ENCODE measurements at places on chromosomes 7 and 10.
A peak's percentile ranks its signal among the peaks of the same experiment; 100 is the strongest.

DNA sequence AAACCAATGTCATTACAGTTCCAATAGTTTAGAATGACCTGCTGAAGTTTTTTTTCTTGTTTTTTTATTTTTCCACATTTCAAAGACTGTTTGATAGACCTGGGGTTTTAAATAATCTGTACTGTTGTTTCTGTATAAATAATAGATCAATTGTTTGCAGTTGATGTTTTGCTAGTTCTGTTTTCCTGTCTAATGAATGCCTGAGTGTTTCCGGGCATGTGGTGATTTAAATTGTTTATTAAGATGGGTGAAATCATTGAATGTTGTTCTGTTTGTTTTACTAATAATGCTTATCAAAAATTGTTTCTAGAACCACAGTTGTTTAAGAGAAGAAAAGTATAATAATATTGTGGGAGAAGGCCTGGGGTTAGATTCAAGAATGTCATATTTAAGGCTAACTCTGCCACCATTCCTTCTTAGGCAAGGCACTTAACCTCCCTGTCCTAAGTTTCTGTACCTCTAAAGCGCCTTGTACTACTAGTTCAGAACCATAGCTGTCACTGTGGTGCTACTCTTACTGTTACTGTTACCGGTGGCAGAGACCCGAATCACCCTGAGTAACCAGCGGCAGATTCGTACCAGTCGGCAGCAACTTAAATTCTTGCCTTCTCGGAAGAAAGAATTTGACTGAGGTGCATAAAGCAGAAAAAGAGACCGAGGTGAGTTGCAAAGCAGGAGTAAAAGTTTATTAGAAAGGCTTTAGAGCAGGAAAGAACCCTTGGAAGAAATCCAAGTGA, 1014.1 kb downstream of the REEP3 start:
- no peak for DNase-seq

- peak; percentile 66 for DNase-seq
Observed at GRCh38 chr10:118840071-118840775, 85.5 kb upstream of the CACUL1 start.

GRCh38 chr10:133107442-133107841, 19.7 kb downstream of the ADGRA1 start:
- DNase-seq: no peak

DNA sequence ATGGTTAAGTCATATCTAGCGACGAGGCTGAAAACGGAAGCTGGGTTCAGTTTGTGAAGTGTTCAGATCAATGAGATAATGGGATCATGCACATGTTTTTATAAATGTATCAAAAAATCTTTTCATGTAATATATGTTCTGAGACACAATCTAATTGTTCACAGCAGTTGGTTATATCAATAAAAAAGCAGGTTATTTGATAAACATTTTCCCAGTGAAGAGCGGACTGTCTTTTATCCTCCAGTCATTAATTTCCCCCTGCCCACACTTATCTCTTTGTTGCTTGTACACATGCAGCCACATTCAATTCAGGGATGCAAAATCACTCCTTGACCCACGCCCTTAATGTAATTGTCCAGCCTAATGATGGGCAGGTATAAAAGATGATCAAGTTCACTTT, 563.1 kb downstream of the INHBA start:
- DNase-seq: no peak

DNA sequence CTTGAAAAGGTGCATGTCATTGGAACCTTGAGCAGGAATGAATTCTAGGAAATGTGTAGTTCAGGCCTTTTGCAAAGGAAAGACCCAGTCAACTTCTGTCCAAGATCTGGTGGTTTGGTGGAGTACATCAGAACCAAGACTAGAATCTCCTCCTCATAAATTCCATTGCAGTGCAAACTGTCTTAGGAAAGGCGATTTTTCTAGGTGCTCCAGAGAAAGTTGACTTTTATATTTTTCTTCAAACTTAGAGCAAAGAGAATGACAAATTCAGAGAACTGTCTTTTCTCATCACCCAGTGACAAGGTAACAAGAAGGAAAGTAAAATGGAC, 50.0 kb downstream of the PRTFDC1 start:
- no peak for DNase-seq

GRCh38 chr7:150912427-150912826, 60.1 kb downstream of the AOC1 start:
- no peak for DNase-seq

DNA sequence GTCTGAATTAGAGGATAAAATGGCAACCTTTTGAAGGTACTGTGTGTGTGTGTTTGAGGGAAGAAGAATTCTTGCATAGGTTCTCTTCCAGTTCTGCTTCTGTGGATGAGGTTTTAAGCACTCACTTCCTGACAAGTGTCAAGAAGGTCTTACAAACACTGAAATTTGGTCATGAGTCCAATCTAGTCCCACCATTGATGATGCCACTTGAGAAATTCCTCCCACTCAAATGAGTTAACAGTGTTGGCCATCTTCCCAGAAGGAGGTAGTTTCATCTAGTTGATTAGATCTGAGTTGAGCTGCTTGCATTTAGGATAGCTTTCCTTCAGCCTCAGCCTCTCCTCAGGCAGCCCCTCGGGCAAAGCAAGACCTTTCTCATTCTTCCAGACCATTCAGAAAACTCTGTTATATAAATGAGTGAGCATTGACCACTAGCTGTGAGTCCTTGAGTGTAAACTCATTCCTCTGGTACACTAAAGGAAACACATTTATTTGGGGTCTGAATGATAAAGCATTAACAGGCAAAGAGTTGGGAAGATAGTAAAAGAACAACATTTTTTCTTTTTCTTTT, 189.5 kb downstream of the TRIL start:
- DNase-seq: no peak

DNA sequence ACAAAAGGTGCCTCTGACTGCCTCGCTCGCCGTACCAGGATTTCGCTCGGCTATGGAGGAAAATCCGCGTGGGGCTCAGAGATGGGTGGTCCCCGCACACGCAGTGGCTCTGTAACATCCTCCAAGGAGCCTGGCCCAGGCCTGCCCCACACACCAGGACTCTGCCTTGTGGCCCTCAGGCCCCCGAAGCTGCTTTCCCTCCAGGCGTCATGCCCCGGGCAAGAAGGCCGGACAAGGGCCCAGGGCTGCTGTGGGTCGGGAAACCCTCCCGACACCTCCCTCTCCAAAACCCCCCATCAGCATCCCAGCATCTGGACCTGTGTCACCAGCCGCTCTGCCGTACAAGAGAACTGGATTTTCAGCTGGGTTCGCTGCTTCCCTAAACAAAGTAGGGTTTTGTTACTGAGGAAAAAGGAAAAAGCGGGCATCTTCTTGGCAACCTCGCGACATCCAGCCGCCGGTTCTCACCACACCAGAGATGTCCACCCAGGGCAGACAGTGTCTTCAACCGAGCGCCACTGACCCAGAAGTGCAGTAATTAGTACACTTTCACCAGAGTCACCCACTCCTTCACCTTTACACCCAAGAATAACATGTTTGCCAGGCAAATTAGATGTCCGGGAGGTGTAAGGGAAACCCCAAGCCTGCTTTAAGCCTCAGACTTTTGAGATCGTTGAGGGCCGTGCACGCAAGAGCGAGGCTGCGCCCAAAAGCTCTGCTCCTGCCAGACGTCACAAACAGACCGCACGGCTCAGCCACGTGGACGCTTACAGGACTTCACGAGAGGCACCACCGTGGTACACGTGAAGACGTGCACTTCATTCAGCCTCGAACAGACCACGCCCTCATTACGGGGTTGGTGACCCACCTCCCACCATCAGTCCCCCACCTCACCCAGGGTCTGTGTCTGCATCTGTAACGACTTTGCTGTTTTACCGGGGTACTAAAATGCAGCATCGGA, 62.2 kb downstream of the DIP2C start:
- no peak for DNase-seq

GRCh38 chr7:125126376-125126775, 196.8 kb upstream of the POT1 start:
- no peak for DNase-seq

GRCh38 chr7:81652225-81652624, 117.6 kb downstream of the HGF start:
- DNase-seq: no peak

GRCh38 chr10:80491251-80492102, 37.4 kb downstream of the TSPAN14 start:
- peak; percentile 53 for DNase-seq

- DNase-seq: no peak
Observed at GRCh38 chr10:50244201-50244600, 7.1 kb downstream of the ASAH2 start.

- no peak for DNase-seq
Observed at GRCh38 chr10:93965911-93966310, 27.8 kb upstream of the PLCE1 start.

- no peak for DNase-seq
Observed at GRCh38 chr10:124049484-124049883, 43.9 kb downstream of the CHST15 start.

DNA sequence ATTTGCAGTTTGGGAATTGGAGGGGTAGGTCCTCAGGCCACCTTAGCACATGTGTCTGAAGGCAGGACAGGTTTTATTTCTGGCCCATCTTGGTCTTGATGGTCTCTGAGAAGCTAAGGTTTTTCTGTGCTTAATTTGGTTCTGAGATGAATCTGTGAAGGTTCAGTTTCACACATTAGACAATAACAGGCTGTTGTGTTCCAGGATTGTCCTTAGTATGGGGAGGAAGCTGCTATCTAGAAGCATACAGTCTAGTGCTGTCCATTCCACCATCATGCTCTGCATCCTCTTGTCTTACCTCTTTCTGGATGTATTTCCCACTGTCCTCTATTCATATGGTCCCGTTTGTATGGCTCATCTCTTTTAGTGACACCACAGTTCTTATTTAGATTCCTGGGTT, 7.1 kb downstream of the UBE2D1 start:
- no peak for DNase-seq

GRCh38 chr7:24366876-24367275, 82.9 kb downstream of the NPY start:
- DNase-seq: no peak

DNA sequence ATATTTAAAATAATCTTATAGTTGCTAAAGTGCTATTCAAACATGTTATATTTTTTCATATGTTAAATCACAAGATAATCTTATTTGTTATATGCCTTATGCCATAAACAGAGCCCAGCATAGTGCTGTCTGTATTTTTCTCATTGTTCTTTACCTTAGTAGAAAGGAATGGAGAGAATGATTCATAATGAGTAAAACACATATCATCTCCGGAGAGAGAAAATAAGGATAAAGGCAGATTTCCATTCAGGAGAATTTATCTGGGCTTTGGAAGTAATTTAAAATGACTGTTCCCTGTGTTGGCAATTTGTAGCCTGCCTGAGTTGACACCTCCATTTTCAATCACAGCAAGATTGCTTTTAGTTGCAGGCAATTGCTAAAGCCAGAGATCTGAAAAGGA, 30.2 kb downstream of the CHN2 start:
- no peak for DNase-seq

- DNase-seq: no peak
Observed at GRCh38 chr10:80596391-80597257, 58.9 kb downstream of the SH2D4B start.

GRCh38 chr10:104038958-104039752, 46.5 kb downstream of the COL17A1 start:
- DNase-seq: peak; percentile 26

DNA sequence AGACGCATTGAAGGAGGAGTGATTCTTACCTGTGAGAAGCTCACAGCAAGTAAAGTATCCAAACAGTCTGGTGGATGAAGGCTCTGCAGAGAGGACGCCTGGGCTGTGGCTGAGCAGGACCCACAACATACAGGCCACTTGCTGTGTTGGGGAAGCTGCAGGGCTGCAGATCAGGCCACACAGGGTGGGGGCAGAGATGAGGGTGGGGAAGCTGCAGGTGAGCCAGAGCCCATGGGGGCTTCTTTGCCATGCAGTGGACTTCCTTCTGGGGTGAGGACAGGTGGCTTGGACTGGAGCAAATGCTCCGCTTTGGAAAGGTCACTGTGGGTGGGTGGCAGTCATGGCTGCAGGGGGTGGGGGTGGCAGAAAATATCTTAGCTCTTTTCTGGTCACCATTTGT, 214.8 kb downstream of the GLRX3 start:
- peak; percentile 5 for DNase-seq

- no peak for DNase-seq
Observed at GRCh38 chr10:23877791-23878320, 331.1 kb upstream of the KIAA1217 start.

GRCh38 chr7:19209166-19209696, 64.0 kb upstream of the FERD3L start:
- DNase-seq: no peak

GRCh38 chr10:33557313-33557712, 222.8 kb upstream of the NRP1 start:
- DNase-seq: no peak

GRCh38 chr7:148266795-148267194, 323.8 kb upstream of the C7orf33 start:
- DNase-seq: no peak

GRCh38 chr7:26295015-26295414, 3.4 kb downstream of the SNX10 start:
- DNase-seq: no peak

- no peak for DNase-seq
Observed at GRCh38 chr10:132528064-132528691, 9.4 kb upstream of the INPP5A start.

- no peak for DNase-seq
Observed at GRCh38 chr7:94877731-94878670, 29.4 kb upstream of the PPP1R9A start.

GRCh38 chr7:111173990-111174389, 83.1 kb downstream of the LRRN3 start:
- DNase-seq: no peak

GRCh38 chr10:52313933-52314821, at the start of gene DKK1:
TSS of gene DKK1 (plus strand) at chr10:52314281. CDS start at chr10:52314435, 154 bp downstream.
- peak; percentile 55 for DNase-seq

- DNase-seq: no peak
Observed at GRCh38 chr7:127150543-127150942, 102.2 kb downstream of the GRM8 start.

DNA sequence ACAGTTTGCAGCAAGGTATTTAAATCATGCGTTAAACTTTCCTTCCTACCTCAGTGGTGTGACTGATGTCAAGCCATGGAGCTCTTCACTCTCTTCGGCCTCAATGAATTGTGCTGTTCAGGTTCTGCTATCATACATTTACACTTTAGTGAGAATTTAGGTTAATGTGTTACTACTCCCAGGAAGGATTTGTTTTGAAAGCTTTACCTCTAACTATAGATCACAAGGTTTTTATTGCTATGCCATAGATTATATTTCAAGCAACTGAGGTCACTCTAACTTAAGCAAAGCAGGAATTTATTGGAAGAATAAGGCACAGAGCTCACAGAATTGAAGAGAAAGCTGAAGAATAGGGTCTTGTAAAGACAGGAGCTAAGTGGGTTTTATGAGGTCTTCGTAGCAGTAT, 11.0 kb upstream of the ADD3 start:
- no peak for DNase-seq

GRCh38 chr7:151371266-151371665, 29.7 kb downstream of the NUB1 start:
- DNase-seq: no peak

- DNase-seq: no peak
Observed at GRCh38 chr10:77717336-77717735, 79.7 kb upstream of the KCNMA1 start.

- DNase-seq: no peak
Observed at GRCh38 chr10:5184987-5185775, at the start of gene AKR1C8. TSS of gene AKR1C8 (minus strand) at chr10:5185150. CDS start at chr10:5185104, 46 bp downstream.

- DNase-seq: no peak
Observed at GRCh38 chr10:44801383-44802327, 109.5 kb upstream of the TMEM72 start.

Data from activated CD8-positive, alpha-beta memory T cell treated with anti-CD3 and anti-CD28 coated beads for 24 hours (primary cell).